Fibroblast of lung (primary cell): ENCODE measurements at places on chromosomes 7 and 10. TPM values are rescaled to one million over a fixed set of nuclear protein-coding genes. Genes with fewer than 3 reads are reported as not detected.

EFCAB10 gene
- polyA plus RNA-seq, result not detected in 2 replicates

IL2RA gene
- not detected in 2 replicates for polyA plus RNA-seq

GPR85 gene
- polyA plus RNA-seq, result 3.0 and 6.9 TPM in 2 replicates

RGS10 gene
- 89.4 and 103 TPM in 2 replicates for polyA plus RNA-seq

PDAP1 gene
- polyA plus RNA-seq, result 105 and 136 TPM in 2 replicates

RBP3 gene
- polyA plus RNA-seq, result not detected in 2 replicates

RAPGEF5 gene
- polyA plus RNA-seq, result 0.12 and 1.4 TPM in 2 replicates

DNA sequence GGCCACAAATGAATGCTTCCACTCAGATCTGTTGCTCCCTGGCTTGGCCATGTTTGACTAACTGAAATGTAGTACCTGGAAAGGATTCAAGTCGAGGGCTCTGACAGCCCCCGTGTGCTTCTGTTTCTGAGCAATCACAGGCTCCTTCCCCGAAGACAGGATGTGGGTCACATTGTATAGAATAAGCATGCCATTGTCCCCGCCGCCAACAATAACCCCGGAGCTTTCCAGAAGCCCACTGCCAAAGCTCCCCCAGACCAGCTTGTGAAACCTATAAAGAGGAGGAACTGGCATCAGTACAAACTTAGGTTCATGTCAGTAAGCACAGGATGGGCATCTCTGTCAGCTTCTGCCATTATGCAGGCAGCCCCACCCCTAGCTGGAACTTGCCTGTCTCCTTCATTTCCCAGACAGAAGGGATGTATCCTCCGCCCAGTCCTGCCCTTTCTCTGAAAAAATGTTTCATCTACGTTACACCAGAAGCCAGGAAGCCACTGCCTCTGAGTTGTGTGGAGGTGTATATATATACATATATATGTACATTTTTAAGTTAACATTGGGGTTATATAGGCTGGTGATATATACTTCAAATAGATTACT lies 10.3 kb downstream of the SEC31B start:
- DNase-seq, result no peak

GRCh38 chr10:88032566-88032965 lies 169.1 kb downstream of the PTEN start:
- DNase-seq, result peak; percentile 71

DNA sequence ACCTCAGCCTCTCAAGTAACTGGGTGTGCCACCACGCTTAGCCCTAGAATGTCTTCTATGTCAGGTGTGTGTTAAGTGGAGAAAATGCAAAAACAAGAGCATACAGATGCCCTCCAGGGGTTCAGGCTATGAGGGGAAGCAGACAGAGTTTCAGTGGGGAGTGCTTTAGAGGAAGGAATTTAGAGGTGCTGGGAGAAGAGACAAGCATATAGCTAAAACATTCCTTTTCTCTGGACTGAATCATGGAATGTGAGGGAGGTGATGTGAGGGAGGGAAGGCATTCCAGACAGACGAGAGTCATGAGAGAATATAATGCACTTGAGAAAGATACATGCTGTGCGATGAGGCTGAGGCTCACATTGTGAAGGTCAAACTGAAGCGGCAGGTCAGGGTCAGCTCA lies 6.6 kb upstream of the ZNF786 start:
- no peak for DNase-seq

DNA sequence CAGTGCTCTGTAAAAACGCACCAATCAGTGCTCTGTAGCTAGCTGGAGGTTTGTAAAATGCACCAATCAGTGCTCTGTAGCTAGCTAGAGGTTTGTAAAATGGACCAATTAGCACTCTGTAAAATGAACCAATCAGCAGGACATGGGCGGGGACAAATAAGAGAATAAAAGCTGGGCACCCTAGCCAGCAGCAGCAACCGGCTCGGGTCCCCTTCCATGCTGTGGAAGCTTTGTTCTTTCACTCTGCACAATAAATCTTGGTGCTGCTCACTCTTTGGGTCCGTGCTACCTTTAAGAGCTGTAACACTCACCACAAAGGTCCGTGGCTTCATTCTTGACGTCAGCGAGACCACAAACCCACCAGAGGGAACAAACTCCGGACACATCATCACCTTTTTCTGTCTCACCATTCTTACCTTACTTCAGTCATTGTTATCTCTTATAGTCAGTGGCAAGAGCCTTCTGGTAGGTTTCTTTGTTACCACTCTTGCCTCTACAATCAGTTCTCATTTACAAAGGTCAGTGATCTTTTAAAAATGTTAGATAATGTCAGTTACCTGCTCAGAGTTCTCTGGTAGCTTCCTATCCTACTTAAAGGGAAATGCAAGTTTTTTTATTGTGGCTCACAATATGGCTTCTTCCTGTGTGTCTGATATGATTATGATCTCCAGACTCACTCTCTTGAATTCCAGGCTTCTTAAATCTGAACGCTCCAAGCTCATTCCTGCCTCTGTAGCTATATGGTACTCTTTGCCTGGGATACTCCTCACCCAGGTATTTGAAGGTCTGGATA lies 4.5 kb downstream of the STAM start:
- DNase-seq, result no peak

GRCh38 chr7:156503196-156503595 lies 137.4 kb upstream of the RNF32 start:
- peak; percentile 14 for DNase-seq

- no peak for DNase-seq
These were observed 5.5 kb downstream of the MRPS17 start for GRCh38 chr7:55957190-55957589.

- no peak for DNase-seq
These were observed 175.4 kb downstream of the CDC14C start for GRCh38 chr7:49099587-49100326.

DNA sequence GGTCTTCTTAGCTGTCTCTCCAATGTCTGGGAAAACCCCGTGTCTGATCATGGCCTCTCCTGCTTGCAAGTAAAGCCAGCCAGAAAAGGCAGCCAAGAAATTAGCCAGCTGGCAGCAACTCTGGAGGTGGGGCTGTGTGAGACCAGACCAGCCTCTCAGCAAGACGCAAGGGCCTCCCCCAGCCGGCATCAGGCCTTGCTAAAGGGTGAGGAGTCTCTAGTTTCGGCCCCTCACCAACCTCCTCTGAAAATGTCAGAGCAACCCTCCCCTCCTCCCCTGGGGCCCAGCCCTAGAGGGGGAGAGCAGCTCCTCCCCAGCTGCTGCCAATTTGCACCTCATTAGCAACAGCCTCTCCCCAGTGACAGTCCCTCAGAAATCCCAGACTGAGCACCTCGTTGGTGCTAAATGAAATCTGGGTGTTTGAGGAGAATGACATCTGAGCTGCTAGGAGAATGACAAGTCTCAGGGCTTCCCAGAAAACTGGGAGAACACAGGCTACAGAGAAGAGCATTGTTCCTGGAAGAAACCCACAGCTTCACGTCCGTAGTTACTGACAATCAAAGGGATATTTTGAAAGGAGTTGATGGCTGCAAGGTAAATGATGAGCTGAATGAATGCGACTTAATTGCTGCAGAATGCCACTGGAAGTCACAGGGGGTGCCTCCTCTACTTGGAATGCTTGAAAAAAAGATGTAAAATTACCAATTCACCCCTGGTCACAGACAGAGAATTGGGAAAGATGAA lies 25.9 kb downstream of the DGKI start:
- peak; percentile 68 for DNase-seq

DNA sequence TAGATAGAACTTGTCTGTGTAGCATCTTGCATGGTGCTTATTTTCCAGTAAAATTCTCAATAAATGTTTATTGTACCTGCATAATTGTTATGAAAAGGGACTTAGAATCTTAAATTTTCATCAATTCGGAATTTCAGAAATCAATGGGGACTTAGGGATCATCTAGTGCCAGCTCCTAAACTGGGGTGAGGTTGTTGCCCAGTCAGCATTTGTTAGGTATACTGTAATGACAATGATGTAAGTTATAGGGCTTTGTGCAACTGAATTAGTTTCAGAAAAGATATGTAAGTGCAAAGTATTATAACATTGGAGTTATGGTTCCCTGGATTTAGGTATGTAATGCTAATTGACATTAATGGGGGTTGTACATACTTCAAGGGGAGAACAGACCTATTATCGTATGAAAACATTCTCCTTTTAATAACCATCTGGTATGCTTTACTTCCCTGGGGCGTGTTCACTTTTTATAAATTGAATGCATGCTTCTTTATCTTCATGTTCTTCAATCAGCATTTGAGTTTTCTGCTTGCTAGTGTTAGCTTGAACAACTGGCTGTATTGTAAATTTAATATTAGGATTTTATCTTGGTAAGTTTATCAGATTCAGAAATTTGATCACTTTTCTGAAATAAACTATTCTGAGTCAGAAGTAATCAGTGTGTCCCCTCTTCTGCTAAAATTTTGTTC lies 270.3 kb downstream of the BBS9 start:
- no peak for DNase-seq

GRCh38 chr7:42254217-42254616 lies 17.2 kb upstream of the GLI3 start:
- DNase-seq, result peak; percentile 72

- no peak for DNase-seq
These were observed 26.2 kb upstream of the SLC29A3 start for GRCh38 chr10:71292624-71293445.

GRCh38 chr7:39847227-39847626 lies 102.8 kb upstream of the CDK13 start:
- DNase-seq, result no peak

GRCh38 chr7:142925413-142925812 lies 8.1 kb downstream of the TRPV5 start:
- no peak for DNase-seq

DNA sequence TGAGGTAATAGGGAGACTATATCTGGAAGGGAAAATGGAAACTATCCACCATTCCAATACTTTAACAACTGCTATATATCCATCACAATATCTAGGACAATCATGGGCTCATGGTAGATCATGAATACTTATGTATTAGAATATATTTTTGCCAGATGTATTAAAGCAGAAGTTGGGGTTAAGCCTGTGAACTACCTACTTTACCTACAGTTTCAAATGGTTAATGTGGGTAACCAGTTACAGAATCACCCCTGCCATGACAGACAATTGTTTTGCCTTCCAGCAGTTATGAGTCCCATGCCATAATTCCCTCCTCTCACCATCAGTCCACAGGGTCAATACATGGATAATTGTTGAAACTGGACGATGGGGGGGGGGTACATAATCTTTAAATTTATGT lies 29.9 kb upstream of the RAPGEF5 start:
- no peak for DNase-seq

DNA sequence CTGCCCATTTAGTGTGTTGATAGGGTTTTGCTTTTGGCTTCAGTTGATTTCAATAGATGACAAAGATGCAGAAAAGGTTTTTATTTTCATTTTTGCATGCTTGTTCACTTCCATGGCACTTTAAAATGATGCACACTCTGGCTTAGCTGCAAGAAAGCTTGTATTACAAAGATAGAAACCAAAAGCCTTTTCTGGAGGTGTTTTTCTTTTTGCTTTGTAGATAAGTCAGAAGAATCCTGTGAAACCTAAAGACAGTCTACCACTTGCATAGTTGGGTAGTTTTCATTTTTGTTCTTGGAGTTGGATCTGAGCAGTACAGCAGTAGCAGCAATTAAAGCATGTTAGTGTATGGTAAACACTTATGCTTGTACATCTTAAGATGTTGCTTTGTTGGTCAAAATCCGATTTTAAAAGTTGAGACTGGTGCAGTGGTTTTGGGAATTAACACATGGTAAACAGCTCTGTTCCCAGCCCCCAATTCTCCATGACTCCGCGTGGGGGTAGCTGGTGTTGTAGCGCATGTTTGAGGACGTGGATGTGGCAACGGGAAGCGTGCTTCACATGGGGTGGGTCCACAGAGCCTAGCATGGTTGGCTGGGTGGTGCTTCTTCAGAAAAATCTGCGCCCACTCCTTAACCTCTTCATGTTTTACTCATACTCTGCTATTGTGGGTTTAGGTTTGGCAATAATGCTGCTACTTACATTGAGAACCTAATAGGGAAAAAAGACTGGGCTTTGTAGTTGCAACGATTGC lies 19.8 kb downstream of the CCNY start:
- DNase-seq, result no peak

DNA sequence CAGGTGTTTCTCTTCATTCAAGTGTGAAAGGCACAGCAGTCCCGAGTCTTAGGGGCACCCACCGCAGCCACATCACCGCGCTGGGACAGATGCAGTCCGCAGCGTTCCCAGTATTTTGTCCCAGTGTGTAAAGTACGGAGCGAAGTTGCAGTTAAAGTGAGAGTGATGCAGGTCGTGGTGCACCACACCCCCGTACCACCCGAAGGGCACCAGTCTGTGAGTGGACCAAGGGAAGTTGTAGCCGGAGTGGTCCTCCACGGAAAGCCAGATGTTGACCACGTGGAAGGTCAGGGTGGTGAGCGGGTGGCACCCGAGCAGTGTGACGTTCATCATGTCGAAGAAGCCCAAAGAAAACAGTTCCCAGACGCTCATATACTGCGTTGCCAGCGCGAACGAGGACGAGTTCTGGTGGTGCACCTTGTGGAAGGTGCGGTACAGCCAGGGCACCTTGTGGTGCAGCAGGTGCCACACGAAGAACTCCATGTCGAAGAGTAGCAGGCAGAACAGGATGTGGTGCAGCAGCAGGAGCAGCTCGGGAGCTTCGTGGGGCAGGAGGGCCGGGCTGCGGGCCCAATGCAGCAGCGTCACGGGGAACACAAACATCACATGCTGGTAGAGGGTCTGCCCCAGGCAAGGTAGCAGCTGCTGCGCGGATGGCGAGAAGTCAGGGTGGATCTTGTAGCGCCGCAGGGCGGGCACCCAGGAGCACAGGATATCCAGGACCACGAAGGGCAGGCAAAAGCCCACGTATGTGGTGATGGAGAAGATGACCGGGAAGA lies 526 bp downstream of the CH25H start:
- peak; percentile 39 for DNase-seq

GRCh38 chr10:80487791-80488538 lies 33.9 kb downstream of the TSPAN14 start:
- DNase-seq, result no peak

- DNase-seq, result peak; percentile 92
These were observed 135.5 kb upstream of the FRMD4A start for GRCh38 chr10:14466257-14466656.

DNA sequence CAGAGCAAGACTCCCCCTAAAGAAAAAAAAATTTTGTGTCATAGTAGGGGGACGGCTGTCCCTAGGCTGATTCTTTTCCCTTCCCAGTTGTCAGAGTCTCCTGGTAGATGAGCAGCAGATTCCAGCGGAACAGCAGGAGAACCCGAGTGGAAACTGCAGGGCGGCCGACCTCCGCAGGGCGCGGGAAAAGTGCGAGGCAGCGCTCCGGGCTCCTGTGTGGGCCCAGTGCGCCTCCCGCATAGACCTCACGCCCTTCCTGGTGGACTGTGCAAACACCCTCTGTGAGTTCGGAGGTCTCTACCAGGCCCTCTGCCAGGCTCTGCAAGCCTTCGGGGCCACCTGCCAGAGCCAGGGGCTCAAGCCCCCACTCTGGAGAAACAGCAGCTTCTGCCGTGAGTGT lies 46.0 kb downstream of the ZAN start:
- no peak for DNase-seq

DNA sequence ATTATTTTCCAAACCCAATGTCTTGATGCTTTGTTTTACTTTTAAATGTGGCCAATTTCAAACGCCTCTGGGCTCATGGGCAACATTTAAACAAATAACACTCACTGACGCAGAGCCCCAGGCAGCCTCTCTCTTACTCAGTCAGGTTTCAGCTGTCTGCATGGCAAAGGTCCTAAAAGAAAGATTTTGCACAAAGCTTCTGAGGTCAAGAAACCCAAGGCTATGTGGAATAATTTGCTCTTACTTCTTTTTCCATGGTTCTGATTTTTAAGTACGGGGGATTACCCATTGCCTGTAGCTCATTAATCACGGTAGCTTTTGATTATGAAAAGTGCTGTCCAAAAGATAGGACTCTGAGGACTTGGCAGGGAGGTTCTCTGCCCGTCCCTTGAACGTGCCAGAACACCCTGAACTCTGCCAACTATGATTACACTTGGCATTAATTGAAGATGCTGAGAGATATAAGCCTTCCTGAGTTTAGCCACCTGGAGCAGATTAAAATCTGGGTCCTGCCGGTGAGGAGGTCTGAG lies 14.1 kb upstream of the MSRB2 start:
- DNase-seq, result peak; percentile 53
